ENCODE measurements at places on chromosomes 3 and 15. TPM values are rescaled to one million over a fixed set of nuclear protein-coding genes. Genes with fewer than 3 reads are reported as not detected.

- DNase-seq: no peak
Observed at GRCh38 chr3:110470310-110470709, 601.3 kb upstream of the NECTIN3 start.

- no peak for DNase-seq
Observed at GRCh38 chr3:131728898-131729642, 226.3 kb upstream of the MRPL3 start.

DNA sequence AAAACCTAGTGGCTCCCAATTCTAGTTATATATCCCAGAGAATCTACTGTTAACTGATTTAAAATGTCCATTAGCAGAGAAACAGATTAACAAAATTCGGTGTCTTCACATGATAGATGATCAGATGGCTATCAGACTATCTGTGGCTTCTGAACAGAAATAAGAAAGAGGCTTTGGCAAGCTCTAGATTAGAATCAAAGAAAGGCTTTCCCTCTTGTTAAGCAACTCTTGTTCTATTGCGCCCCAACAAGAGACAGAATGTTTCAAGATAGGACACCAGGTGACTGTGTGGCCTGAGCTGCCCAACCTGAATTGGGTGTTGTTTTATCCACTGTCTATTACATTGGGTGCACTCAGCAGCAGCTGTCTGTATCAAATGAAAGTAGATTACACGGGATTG, 483.7 kb downstream of the FHIT start:
- no peak for DNase-seq

PLIN1 gene
- total RNA-seq: 0.37 TPM

TRIM59 gene
- total RNA-seq: 8.7 TPM

All from left lung (tissue), 14 donors.